Right renal pelvis (tissue), 4 donors: ENCODE measurements at places on chromosomes 5 and 9. TPM values are rescaled to one million over a fixed set of nuclear protein-coding genes. Genes with fewer than 3 reads are reported as not detected.

DNA sequence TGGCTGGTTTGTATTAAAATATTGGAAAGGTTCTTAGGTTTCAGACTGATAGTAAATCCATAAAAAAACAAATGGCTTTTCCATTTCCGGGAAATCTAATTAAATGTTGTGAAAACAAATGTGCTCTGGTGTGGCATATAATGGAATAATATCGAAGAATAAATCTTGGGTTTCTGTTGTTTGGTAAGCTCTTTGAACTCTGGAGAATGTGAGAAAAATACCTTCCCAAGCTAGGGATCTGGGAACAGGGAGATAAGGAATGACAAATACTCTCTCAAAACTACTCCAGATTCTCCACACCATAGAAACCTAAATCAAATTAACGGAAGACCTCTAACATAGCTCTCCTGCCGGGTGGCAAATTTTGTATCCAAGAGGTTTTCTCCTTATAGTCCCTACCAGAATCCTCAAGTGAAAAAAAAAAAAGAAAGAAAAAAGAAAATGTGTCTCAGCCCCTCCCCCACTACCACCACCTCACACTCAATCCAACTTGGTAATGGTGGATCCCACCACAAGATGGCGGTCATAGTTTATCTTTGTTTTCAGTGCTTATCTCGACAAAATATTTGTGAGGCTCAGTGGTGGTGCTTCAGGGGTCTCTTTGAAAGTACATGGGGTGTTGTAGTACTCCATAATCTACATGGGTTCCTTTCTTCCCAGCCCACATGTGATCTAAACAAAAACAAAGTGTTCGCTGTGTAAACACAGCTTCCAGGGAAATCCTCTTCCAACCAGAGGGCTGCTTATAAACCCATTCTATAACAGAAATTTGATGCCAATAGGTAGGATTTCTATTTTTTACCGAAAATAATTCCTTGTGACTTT is 54.5 kb upstream of the FST start:
- DNase-seq = peak; percentile 10

DNA sequence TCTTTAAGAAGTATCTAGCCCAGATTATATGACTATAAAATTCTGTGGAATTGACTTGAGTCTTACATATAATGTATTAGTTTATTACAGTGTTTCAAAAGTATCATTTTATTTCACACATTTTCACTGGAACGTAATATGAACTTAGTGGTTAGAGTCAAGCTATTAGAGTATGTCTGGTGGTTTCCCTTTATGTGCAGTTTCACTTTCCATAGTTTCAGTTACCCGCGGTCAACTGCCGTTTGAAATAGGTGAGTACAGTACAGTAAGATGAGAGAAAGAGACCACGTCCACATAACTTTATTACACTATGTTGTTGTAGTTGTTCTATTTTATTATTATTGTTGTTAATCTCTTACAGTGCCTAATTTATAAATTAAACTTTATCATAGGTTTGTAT is 50.5 kb downstream of the COMMD10 start:
- DNase-seq = no peak

DNA sequence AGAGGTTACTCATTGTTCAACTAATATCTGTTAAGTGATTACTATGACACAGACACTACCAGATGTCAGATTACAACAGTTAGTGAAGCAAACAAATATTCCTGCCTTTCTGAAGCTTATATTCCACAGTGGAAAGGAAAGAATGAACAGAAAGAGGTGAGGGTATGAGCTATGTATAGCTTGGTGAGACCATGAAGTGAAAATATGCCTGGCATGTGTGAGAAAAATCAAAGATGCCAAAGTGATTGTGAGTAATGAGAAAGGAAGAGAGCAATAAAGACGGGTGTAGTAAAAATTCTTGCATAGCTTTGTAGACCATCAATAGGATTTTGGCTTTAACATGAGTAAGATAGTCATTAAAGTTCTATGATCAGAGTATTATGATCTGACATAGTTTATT is 734.5 kb upstream of the NUDT12 start:
- DNase-seq = no peak

DNA sequence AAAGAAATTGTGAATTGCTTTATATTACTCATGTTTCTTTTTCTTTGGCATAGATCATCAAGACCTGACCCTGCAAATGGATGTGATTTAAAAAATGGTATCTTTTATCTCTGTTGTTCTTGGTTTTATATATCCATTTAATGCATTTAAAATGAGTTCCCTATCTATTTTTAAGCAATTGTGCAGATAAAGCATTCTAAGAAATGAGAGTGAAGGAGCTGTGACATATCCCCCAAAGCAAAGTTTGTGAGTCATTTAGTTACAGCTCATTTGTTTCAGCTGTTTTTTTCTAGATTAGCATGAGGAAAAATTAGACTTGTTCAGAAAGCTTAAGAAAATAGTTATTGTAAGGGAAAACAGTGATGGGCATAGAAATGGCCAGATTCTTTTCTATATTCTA is 7.6 kb upstream of the ELOVL7 start:
- no peak for DNase-seq

DNA sequence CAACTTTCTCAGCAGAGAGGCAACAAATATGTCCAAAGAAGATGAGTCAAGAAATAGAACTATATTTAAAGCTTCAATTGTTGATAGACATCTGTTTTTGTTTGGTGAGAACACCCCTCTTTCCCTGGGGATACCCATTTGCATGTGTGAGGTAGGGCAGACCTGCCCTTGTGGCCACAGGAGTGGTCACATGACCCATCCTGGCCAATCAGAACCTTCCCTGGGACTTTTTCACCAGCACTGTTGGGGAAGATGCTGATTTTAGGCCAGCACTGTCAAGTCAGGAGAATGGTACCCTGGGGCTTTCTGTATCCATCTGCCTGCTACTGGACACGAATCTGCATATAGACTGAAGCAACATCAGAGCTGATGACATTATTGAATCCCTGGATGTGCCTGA is 211.2 kb downstream of the CDK5RAP2 start:
- DNase-seq = no peak

DNA sequence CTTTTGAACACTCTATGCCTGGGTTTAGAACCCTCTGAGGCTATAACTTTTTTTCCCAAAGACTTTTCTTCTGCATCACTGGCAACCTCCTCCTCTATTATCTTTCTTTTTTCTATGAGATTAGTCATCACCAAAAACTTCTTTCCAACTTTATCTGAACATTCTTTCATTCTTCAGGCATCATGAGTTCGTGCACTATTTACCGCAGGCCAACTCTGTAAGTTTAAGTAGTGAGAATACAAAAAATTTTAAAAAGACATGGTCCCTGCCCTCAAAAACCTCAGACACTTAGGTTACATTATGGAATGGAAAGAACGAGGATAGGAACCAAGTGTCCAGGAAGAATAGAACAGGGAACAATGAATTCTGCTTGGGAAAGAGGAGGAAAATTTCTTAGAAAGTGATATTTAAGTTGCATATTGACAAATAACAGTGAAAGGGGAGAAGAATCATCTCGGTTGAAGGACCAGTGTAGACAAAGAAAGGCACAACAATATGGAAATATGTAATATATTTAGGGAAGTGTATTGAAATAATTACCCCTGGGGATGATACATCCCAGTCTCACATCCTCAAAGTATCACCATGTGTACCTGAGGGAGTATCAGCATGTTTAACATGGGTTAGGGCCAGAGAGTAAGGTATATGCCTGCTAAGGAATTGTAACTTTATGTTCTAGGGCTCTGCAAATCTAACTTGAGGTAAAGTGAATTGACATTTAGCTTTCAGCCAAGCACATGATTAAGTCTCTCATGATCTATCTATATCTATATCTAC is 196.5 kb upstream of the NREP start:
- DNase-seq = no peak

- no peak for DNase-seq
Observed at GRCh38 chr5:56286015-56286884, 53.1 kb upstream of the ANKRD55 start.

GRCh38 chr5:395921-396530 is 47.0 kb upstream of the EXOC3 start:
- DNase-seq = no peak

DNA sequence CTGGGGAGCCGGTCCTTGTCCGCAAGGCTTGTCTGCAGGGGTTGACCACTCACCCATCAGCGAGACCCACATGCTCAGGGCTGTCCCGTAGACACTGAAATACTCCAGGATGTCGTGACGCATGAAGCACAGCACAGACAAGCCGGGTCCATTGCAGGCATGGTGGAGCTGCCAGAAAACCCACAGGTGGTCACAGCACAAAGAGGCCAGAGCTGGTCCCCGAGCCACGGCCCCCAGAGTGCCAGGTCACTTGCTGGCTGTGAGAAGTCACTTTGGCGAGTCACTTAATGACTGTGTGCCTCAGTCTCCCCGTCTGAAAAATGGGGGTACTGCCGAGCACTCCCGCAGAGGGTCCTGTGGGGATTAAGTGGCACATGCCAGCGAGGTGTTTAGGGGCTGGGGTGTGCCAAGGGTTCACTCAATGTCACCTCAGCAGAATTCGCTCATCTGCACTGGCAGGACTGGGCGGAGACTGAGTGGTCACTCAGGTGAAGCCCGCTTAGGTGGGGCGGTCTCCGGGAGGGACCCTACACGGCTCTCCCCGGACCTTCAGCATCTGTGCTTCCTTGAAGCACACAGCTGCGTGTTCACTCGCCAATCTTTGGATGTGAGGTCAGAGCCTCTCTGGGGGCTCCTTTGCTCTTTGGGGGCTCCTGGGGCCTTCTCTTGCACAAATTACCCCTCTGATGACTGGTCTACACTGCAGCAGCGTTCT is 4.5 kb downstream of the MYMK start:
- DNase-seq = no peak

The CARTPT gene
- polyA plus RNA-seq = not detected

The PLAC8L1 gene
- 1.00 TPM for polyA plus RNA-seq

The CCNJL gene
- 8.6 TPM for polyA plus RNA-seq

The ISL1 gene
- 0.47 TPM for polyA plus RNA-seq

The TMEM171 gene
- 4.9 TPM for polyA plus RNA-seq

The SARDH gene
- 9.3 TPM for polyA plus RNA-seq

The PCDHGA8 gene
- polyA plus RNA-seq = 0.33 TPM
